ENCODE measurements at places on chromosomes 16 and 17.
A peak's percentile ranks its signal among the peaks of the same experiment; 100 is the strongest.

GRCh38 chr17:33328129-33328528 lies 35.0 kb upstream of the ASIC2 start:
- DNase-seq, result no peak

- DNase-seq, result no peak
These were observed 263.7 kb downstream of the MAP2K6 start for GRCh38 chr17:69678206-69678605.

DNA sequence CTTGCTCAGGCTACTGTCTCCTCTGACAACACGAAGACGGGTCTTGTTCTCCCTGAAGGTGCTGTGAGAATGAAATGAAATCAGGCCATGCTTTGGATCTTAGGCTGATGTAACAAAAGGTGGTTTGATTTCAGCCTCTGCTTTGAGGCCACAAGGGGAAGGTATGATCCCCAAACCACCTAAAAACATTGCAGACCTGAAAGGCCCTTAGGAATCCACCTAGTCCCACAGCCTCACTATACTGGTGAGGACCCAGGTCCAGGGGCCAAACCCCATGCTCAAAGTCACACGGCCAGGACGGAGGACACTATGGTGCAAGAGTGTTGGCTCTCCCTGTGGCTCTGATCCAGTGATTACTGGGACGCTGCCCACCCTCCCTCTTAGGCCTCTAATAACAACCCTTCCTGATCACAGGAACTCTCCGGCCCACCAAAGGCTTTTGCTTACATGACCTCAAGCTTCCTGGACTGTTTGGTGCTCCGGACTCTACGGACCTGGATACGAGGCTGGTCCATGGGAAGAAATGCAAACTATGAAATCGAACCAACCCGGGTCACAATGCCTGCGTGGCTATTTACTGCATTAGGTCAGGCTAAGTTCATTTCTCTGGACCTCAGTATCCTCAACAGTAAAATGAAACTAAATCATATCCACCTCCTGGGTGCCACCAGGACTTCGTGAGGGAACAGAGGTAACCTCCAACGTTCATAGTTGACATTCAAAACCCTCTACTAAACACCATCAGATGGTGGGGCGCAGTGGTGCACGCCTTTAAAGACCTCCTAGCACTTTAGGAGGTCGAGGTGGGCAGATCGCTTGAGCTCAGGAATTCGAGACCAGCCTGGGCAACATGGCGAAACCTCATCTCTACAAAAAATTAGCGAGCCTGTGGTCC lies 1.5 kb downstream of the TRIM25 start:
- no peak for DNase-seq

- DNase-seq, result peak; percentile 16
These were observed 26.3 kb downstream of the FOXL1 start for GRCh38 chr16:86604436-86605193.

DNA sequence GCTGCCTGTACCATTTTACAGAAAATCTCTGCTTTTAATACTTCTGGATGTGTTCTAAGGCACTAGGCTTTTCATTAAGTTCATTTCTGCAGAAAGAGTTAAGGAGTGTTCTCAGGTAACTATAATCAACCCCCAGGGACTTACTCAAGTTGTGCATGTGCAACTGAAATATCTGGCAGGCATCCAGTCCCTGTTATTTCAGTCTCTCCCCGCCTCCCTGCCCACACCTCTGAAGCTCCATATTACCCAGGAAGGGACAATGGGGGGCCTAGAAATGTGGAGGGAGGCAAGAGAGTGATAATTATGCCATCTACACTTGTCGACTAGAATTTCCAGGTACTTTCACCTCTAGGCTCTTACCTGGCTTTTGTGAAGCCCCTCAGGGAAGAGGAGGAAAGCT lies 432.2 kb downstream of the MAF start:
- DNase-seq, result no peak

DNA sequence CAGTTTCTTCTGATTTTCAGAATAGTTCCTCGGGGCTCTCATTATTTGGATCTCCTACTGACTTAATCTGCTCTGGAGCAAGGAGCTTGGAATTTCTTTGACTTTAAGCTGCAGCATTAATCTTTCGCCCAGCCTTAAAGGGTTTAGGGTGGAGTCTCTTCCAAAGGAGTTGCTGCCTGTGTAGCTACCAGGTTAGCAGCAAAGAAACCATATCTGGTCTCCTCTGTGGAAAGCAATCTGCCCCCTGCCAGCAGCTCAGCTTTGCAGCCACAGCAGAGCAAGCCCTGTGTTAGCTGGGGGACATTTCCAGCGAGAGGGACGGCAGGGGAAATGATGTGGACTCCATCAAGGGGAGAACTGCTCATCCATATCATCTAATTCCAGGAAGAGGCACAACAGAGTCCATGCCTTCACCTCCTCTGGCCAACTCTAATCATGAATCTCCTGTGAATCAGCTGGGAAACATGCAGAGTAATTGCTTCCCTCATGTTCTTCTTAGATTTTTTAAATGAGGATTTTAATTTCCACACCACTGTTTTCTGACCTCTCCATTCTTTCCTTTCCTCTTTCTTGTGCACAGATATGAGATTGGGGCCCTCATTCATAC lies 827.6 kb upstream of the CA10 start:
- no peak for DNase-seq

DNA sequence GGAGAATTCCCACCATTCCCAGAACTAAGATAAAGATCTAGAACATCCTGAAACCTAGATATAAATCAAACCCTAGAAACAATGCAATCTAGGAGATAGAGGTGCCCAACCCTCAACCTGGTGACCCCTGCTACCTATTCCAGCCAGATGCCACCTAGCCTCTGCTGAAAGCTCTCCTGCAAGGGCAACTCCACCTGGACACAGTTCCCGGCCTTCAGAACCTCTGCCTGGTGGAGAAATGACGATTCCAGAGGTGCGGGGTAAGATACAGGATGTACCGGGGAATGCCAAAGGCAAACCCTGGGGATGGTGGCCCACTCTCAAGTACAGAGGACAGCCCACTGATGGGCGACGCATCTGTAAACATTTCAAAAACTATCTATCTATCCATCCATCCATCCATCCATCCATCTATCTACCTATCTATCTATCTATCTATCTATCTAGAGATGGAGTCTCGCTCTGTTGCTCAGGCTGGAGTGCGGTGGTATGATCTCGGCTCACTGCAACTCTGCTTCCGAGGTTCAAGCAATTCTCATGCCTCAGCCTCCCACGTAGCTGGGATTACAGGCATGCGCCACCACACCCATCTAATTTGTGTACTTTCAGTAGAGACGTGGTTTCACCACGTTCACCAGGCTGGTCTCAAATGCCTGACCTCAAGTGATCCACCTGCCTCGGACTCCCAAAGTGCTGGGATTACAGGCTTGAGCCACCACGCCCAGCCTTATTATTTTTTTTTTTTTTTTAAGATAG lies 19.0 kb downstream of the MEAK7 start:
- no peak for DNase-seq

GRCh38 chr17:50210240-50211225 lies 9.1 kb upstream of the COL1A1 start:
- no peak for DNase-seq

DNA sequence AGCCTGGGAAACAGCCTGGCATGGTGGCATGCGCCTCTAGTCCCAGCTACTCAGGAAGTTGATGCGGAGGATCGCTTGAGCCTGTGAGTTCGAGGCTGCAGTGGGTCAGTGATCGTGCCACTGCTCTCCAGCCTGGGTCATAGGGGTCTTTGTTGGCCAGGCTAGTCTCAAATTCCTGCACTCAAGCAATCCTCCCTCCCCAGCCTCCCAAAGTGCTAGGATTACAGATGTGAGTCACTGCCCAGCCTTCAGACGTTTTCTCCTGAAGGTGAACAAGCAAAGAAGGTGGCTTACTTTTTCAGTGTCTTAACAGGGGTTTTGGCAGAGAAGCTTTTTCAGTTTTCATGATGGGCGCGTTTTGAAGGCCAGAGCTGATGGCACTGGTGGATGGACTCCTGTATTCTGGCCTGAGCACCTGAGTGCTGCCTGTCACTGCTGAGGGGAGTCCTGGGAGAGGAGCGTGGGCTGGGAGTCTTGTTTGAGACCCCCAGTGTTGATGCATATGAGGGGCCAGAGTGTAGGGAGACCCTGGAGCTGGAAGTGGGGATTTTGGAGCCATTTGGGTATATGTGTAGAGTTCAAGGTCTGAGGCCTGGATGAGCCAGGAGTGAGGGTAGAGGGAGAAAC lies 41.4 kb downstream of the FOXK2 start:
- DNase-seq, result no peak

DNA sequence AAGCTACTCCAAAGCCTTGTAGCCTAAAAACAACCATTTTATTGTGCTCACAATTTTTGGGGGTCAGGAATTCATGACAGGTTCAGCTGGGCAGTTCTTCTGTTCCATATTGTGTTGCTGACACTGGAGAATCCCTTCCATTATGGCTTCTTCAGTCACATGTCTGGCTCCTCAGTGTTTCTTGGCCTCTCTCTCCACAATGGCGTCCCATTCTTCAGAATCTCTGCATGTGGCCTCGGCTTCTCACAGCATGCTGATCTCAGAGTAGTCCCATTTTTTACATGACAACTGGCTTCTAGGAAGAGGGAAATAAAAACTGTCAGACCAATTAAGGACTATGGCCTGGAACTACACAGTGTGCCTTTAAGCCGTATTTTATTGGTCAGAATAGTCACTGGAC lies 49.7 kb downstream of the NF1 start:
- no peak for DNase-seq

GRCh38 chr16:85667841-85668413 lies 20.8 kb downstream of the GINS2 start:
- DNase-seq, result no peak

DNA sequence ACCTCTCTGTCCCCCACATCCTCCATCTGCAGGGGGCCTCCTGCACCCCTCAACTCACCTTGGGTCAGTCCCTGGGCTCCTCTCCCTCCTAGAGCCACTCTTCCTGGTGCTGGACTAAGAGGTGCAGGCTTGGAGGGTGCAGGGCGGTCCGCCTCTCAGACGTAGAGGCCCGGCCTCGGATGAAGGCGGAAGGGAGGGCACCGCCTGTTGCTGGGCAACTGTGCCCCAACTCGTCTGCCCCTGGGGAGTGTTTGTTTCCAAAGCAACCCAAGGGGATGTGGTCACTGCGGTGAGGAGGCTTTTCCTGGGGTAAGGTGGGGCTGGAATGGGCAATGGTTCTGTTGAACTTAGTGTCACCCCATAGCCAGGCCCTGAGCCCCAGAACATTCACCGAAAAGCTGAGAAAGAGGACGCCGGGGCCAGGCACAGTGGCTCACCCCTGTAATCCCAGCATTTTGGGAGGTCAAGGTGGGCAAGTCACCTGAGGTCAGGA lies at the start of gene C16orf54:
C16orf54 (minus strand) TSS at position 138 of the 493 bp plus-strand sequence. CDS start 1,039 bp downstream, outside the sequence.
- DNase-seq, result peak; percentile 86

- DNase-seq, result peak; percentile 50
These were observed 7.1 kb upstream of the BAIAP2 start for GRCh38 chr17:81027591-81028505.

Data from stimulated activated CD8-positive, alpha-beta memory T cell treated with anti-CD3 and anti-CD28 coated beads, Interleukin-4, amount 100 ng/mL, for 4 hours (primary cell).